GM03348 (cell line): ENCODE measurements at places on chromosomes 7 and 10.

- no peak for DNase-seq
These were observed 4.2 kb downstream of the EPHB4 start for GRCh38 chr7:100823140-100823525.

DNA sequence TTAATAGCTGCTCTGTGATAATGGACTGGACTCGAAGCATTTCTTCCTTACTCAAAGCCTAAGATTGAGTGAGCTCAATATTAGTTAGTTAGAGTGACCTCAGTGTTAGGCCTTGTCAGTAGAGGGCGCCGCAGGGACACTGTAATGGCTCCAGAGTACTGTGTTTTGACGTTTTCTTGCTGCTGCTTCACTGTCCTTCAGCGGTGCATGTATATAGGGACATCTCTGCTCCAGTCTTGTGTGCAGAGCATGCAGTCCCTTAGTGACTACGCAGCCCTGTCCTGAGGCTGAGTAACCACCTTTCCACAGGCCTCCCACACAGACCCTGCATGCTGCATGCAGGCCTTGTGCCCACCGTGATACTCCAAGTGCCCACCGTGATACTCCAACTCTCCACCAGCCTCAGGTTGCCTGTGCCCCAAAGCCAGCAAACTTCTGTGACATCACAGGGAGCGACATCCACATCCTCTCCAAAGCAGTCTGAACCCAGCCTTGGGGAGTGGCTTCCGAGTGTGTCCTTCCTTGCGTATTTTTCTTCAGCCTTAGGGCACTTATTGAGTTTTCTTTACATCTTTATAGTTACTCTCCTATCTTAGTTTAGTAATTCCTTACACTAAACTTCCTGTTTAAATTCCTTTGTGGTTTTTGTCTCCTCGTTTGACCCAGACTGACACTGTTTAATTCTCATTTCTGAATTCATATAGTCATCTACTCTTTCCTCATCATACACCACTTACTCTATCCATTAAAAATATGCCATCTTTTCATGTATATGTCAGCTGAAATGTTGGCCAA is 118.2 kb downstream of the JAZF1 start:
- peak; percentile 57 for DNase-seq

DNA sequence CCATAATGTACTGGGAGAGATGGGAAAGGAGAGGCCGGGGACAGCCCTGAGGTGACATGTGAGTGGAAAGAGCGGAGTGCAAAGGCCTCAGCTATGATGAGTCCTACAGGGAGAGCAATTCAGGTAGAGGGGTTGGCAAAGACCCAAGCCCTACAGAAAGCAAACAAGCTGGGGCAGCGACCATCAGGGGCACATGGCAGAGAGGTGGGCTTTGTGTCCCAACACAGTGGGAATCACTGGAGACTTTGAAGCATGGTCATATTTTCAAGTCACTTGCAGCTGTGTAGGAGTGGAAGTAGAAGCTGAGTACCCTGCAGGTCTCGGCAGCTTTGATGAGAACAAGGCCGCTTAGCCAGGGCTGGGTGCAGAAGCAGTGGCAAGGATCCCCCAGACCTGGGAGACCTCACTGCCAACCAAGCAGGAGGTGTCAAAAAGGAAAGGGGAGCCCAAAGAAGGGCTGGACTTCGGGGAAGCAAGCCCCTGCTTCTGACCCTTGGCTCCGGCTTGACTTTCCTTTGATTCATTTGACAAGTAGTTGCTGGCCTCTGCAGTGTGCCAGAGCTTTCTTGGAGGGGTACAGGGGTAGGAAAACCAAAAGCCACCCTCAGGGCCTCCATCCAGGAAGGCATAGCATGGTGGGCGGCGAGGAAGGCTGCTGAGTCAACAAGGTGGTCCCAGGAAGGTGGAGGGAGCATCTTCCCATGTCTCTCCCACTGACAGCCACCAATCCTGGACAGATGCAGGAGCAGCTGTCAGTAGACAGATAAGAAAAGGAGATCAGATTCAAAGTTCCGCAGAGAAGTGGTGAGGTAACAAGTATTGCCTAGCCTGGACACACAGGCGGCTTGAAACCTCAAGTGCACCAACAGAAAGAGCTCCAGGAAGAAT is 1.9 kb upstream of the PGAM2 start:
- no peak for DNase-seq

- DNase-seq, result peak; percentile 8
These were observed 119.2 kb downstream of the ANK3 start for GRCh38 chr10:60270426-60270825.

- DNase-seq, result peak; percentile 16
These were observed 33.2 kb downstream of the KMT2C start for GRCh38 chr7:152402384-152403250.

DNA sequence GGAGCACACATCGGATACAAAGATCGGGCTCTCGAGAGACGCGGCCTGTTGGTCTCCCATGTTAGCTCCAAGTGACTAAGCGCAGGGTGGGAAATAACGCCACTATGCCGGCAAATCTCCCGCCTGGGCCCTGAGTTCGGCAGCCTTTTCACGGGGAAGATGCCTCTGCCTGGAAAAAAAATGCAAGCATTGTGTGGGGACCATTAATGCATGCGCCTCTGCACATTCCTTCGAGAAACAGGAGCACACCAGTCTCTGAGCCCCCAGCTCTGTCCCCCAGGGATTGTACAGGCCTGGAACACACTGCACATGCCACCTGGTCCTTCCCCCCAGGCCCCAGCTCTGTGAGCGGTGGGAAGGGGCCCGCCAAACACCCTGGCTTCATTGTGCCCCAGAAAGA is 44.1 kb downstream of the FBXW4 start:
- no peak for DNase-seq

DNA sequence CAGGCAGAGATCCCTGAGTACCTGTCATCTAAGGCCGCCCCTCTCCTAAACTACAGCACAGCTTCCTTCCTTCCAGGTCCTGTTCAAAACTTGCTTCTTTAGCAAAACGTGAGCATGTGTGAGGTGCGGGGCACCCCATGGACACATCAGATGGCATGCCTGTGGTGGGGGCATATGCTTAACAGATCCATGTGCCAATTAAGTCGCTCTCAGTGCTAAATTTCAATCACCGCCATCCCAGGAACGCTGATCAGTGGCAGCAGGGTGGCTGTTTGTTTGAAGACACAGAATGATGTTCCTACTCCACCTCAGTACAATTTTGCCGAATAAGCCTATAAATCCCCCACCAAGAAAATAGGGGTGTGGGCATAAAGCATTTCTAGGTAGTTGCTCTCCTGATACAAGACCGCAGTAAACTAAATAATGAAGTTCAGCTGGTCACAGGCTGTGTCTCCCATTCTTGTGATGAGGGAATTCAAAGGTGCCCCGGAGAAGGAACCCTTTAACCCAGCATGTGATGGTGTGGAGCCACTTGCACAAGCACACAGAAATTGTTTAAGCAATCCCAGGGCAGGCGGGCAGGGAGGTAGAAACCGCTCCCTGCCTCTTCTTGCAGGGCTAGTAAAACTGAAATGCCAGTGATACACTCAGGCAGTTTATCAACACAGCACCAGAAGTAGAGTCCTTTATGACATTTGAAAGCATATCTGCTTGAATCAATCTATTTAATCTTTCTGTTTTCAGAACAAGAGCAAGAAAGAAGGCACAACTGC is 205.7 kb downstream of the SORCS1 start:
- no peak for DNase-seq

DNA sequence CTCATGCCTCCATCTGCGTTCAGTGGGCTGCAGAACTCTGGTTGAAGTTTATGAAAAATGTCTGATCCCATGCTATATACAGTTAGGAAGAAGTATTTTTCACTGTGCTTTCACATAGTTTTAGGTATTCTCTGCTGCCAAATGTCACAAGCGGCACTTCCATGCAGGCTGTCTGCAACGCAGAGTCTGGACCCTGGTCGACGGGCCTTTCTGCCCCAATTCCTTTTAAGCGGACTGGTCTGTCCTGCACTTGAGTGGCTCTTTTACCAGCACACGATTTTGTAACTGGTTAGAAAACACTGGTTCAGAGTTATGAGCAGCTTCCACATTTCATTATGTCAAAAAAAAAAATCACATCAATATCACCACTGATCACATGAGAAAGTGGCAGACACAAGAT is 143.0 kb downstream of the DIP2C start:
- DNase-seq, result no peak

- peak; percentile 77 for DNase-seq
These were observed 95.0 kb downstream of the VPS50 start for GRCh38 chr7:93327006-93327633.

GRCh38 chr7:38411404-38411803 is 138.0 kb upstream of the TARP start:
- DNase-seq, result no peak
